ENCODE measurements at places on chromosomes 3 and 15.

DNA sequence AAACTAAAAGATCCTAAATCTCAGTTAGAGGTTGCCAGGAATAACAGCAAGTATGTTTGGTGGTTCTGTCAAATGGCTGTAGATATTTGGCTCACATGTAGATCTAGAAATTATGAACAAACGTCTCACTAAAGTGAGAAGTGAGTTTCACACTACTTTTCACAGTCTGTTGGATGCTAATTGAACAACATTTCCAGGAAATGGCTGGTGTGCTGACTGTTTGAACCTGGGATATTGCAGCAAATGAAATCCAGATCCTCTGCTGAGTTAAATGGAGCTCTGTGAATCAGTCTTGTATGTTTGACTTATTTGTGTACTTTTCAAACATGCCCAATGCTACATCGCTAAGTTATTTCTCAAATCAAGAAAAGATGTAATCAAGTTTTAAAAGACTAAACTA lies 21.3 kb upstream of the RSL24D1 start:
- no peak for DNase-seq

DNA sequence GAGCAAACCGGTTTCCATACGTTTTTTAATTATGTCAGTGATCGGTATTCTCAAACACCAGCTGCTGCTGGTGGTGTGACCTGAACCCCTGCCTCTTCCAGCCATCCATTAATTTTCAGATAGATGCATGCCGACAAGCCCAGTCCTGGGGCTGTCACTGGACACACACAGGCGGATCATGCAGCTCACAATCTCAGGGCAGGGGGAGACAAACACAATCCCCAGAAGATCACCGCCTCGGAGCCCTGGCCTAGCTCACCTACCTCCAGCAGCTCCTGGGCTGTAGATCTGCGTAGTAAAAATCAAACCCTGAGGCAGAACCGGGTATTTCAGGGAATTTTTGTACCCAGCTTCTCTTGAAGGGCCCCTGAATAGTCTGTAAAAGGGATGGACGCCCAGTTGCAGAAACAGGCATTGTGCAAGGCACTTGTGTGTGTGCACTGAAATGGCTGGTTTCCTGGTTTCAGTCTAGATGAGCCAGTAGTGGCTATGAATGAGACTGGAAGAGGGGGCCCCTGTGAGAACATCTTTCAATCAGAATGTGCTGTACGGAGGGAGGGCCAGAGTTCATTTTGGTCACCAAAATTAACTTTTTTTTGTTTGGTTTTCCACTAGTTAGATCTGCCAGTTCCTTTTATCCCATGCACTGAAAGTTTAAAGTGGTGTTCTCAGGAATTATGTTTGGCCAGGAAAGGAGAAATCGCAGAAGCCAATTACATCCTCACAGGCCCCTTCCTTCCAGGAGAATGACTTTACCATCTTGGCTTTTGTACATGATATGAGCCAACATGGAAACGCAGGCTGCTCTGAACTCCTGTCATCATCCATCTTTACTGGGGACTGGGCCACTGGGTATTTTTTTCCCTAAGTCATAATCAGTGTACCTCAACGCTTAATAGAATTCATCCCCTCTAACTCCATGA lies 55.0 kb upstream of the RPL32 start:
- DNase-seq, result no peak

- DNase-seq, result no peak
Observed at GRCh38 chr15:33780011-33780768, 188.1 kb upstream of the CHRM5 start.

DNA sequence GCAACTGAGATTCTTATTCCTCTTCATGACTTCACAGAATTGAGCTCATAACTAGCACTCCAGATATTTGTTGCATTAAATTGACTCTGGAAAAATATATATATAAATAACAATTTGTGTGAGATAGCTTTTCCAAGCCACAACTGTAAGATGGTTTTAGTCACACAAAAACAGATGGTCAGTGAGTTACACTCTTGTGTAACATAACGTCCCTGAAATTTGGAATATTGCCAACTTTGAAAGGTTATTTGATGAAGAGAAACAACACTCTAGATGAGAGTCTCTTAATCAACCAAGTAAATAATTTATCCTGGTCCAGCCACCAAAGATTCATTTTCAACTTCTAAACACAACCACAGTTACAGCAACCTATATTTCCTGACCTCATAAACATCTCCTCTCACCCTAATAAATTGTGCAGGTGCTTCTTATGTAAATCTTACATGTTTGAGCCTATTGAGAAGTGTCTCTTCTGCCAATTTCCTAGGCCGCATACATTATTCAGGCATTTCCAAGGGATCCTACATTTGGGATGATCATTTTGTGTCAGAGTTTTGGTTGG lies 84.9 kb upstream of the ACP3 start:
- peak; percentile 34 for DNase-seq

DNA sequence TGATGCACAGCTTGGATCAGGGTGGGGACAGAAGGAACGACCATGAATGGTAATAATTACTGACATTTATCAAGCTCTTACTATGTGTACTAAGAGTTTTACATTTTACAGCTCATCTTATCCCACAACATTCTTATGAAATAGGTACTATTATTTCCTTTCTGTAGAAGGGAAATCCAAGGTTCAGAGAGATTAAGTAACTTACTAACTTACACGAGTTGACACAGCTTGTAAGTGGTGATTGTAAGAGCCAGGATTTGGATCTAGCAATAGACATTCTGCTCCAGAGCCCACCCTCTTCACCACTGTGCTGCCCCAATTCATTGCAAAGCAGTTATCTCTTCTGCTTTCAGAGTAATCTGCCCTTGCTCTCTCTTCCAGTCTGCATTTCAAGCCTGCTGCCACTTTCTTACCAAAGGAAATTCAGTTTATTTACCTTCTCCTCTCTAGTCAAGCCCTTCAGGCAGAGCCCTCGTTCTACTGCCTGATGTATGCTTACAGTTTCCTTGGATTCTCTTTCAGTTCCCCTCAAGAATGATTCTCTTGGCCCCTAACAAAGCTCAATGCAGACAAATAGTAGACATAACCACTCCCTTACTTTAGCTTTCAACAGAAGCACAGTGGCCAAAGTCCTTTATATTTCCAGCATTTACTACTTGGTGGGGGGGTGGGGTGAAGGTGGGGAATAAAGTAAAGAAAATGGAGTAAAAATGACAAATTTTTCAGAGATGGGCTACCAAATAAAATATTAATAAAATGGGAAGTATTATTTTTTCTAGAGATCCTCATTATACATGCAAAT lies 65.8 kb downstream of the ATP8B4 start:
- DNase-seq, result no peak

GRCh38 chr15:79933231-79933630 lies 36.4 kb upstream of the MTHFS start:
- no peak for DNase-seq

DNA sequence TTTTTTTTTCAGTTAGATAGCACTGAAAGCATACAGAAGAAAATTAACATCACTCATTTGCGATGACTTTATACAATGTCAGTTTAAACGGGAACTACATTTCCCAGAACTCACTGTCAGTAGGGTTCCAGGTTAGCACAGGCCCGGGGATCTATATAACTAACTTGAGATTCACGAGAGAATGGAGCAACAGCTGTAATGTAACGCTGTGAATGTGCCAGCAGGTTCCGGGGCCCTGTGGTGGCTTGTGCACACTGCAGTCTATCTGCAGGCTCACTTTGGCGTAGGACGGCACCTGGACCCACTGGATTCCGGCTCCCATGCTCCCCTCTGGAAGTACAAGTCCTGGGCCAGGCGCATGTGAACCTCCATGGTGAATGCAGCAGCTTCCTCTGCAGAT lies 19.4 kb downstream of the CCR1 start:
- no peak for DNase-seq

GRCh38 chr15:63448266-63448665 lies 56.1 kb upstream of the USP3 start:
- peak; percentile 65 for DNase-seq

DNA sequence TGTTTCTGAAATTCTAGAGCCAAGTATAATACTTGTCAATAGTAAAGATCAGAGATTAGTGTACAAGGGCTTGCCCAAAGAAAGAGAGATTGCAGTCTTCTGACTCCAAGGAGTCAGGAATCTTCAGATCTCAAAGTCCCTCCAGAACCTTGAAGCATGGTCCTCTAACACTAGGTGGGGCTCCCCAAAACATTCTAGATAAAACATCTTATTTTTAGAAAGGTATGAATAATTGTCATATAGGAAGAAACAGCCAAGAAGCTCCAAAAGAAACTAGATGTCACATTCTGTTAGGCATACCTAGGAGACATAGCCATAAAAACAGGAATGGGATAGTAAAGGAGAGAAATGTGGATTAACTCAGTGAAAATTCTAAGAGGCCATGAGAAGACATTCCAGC lies 10.7 kb downstream of the MUC13 start:
- DNase-seq, result no peak

Data from hematopoietic multipotent progenitor cell treated with erythropoietin and hydrocortisone succinate and interleukin-3 and kit ligand, for 6 days (in vitro differentiated cells).